CD14-positive monocyte (primary cell): ENCODE measurements at places on chromosomes 1 and 21. TPM values are rescaled to one million over a fixed set of nuclear protein-coding genes. Genes with fewer than 3 reads are reported as not detected.
A peak's percentile ranks its signal among the peaks of the same experiment; 100 is the strongest.

The KIAA1614 gene
- not detected for polyA plus RNA-seq

GRCh38 chr1:151984313-151984956 lies 9.2 kb downstream of the S100A10 start:
- DNase-seq, result no peak

DNA sequence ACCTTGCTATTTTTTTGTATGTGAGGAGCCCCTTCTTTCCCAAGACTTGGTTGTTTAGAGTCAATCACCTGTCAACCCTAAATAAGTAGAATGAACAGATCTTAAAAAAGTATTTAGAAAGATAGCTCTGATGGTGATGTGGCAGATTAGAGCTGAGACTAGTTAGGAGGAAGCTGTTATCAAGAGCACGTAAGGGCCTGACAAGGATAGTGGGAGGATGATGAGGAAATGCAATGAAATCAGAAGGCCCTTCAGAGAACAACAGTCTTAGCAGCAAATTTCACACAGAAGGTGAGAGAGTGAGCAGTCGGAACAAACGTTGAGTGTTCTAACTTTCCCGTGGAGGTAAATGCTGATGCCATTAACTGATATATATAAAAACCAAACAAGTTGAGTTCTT lies 15.9 kb upstream of the S1PR1 start:
- no peak for DNase-seq

GRCh38 chr1:10980094-10980577 lies 32.3 kb upstream of the TARDBP start:
- no peak for DNase-seq

- no peak for DNase-seq
These were observed 25.6 kb downstream of the ALPL start for GRCh38 chr1:21534674-21535378.

DNA sequence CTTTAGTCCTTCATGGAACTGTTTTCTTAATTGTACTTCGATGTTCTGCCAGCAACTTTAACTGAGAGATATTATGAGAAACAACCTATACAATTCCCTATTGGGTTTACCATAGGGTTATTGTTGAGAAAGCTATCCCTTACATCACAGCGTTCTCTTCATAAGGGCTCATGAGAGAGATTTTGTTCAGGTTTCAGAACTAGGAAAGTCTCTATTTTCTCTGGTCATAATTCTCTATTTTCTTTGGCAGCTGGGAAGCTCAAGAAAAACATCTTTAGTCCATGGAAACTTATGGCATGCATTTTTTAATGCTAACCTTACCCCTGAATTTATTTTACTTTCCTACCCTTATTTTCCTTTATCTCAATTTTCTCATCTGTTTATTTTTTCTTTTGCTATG lies 38.2 kb downstream of the NMNAT2 start:
- no peak for DNase-seq

DNA sequence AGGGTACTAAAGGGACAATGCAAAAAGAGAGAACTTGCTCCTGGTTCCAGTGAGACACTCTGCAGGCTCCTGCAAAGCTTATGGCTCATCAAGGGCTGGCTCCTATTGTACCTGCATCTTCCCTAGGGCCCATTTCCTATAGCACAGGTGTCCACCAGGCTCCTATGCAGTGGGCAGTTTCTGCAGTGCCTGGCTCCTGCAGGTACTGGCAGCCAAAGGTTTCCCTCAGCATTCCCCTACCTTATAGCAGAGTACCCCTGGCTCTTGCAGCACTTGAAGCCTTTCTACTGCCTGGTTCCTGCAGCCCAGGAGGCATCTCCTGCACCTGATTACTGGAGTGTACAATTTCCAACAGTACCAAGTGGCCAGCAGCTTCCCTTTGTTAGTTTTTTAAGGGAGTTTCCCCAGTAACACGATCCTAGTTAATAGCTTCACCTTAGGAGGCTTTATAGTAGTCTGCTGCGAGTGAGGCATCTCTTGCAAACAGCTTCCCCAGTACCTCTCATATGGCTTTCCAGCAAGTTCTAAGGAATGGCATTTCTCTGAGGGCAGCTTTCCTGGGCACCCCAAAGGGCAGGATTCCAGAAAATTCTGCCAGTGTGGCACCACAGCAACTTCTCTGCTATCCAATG lies 141.7 kb downstream of the DENND1B start:
- DNase-seq, result no peak

- peak; percentile 13 for DNase-seq
These were observed 37.2 kb downstream of the KCNJ6 start for GRCh38 chr21:37878946-37879660.

DNA sequence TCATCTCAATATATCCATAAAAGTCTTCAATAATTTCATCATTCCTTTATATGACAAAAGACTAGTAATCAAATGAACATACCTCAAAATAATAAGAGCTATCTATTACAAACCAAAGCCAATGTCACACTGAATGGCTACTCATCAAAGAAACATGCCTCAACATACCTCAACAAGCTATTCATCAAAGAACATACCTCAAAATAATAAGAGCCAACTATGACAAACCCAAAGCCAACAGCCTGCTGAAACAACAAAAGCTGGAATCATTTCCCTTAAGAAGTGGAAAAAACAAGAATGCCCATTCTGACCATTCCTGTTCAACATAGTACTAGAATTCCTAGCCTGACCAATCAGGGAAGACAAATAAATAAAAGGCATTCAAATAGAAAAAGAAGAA lies 1373.7 kb downstream of the BRINP3 start:
- no peak for DNase-seq

DNA sequence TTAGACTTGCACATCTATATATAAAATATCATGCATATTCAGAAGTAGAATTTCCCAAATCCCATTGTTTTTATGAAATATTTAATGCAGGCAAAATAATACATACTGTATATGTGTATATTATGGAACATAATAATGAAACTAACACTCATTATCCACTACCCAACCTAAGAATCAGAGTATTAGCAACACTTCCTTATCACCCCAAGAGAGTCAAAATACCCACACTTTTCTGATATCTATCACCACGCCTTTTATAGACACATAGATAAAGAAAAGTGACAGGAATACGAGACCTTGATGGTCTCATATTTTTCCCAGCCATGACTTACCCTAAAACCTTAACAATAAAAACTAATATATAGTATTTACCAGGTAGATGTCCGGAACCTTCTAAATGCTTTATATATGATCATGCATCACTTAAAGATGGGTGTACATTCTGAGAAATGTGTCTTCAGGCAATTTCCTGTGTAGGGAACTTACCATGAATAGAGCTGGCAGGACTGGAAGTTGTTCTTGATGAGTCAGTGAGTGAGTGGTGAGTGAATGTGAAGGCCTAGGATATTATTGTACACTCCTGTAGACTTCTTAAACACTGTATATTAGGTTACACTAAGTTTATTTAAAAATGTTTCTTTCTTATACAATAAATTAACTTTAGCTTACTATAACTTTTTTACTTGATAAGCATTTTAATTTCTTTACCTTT lies 45.5 kb downstream of the TNFSF4 start:
- no peak for DNase-seq

GRCh38 chr1:211217392-211217791 lies 41.8 kb upstream of the RCOR3 start:
- DNase-seq, result no peak

DNA sequence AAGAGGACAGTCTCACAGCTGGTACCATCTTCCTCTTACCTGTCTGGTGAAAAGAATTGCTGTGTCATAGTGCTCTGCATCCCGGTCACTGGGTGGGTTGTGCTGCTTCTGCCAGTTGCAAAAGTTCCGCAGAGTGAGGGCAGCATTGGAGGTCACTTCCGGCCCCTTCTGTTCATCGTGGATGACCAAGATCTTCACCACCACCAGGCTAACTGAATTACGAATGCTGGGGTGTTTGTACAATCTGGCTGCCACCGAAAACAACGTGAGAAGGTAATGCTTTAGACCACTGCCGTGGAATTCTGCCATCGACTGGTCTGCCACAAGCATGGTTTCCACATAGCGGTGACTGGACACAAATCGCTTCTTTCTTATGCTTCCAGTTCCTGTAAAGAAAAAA lies 2.9 kb downstream of the ADAMTS1 start:
- no peak for DNase-seq

The SERTAD4 gene
- not detected for polyA plus RNA-seq

The NUF2 gene
- polyA plus RNA-seq, result not detected

DNA sequence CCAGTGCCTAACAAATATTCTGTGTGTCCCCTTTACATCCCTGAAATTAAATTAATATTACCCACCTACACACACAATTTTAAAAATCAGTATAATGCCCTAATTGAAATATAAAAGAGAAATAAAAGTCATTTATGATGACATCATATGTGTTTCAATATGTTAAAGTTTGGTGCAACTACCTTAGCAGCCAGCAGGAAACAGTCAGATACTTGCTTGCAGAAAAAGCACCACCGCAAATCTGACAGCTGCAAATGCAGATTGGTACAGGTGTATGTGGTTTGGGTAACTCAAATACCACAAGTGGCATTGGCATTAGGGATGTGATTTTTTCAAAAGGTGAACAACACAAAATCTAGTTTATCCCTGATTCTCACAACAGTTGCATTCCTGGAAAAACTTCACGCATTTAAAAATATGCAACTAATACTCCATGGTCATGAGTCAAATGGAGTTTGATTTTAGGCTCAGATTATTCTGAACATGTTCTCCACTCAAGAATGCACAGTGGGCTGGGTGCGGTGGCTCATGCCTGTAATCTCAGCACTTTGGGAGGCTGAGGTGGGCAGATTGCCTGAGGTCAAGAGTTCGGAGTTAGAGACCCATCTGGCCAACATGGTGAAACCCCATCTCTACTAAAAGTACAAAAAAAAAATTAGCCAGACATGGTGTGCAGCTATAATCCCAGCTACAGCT lies 106.3 kb downstream of the EDEM3 start:
- DNase-seq, result no peak

- no peak for DNase-seq
These were observed 23.0 kb upstream of the ABCB10 start for GRCh38 chr1:229581485-229581884.

DNA sequence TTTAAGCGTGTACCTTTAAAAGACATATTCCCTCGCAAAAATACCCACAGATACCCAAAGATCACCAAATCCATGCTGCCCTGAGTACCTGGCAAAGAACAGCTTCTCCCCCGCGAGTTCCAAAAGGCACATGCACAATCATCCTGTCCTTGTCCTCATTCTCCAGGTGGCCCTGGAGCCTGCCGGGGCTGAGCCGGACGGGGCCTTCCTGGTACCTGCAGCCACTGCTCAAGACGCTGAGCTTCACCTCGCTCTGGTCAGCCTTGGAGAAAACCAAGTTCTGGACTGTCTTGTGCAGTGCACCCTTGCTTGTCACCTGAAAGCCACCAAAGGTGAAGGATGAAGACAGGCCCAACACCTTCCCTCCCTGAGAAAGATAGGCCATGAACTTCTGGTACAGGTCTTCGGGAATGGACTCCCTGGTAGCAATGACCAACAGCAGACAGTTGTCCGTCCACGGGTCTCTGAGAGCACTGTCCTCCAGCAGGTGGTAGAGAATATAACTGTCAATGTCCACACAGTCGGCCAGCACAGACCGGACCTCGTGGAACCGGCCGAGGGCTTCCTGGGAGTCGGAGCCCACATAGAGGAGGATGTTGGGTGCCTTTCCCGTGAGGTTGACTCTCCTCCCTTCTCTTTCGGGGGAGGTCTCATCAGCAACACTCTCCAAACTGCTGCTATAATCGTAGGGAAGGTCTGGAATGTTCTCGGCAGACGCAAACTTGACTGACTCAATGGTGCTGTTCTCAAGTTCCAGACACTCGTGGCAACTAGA lies 29.9 kb downstream of the HLCS start:
- DNase-seq, result no peak

- DNase-seq, result no peak
These were observed 18.2 kb downstream of the COQ8A start for GRCh38 chr1:226958300-226958699.

The NEK2 gene
- polyA plus RNA-seq, result not detected

DNA sequence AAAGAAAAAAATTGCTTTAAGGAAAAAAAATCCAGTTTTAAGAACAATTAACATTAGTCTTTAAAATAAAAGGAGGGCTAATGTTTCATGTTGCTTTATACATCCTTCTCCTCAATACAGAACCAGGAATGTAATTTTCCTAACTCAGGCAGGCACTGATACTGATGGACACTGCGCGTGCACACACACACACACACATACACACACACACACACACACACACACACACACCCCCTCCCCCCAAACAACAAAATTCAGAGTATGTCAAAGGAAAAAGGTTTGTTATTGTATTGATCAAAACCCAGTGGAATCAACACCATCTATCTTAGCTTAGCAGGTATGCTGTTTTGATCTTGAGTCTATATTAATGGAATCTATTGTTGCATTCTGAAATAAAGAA lies 31.6 kb downstream of the PTP4A2 start:
- no peak for DNase-seq
